ENCODE measurements at places on chromosomes 7 and 10.

DNA sequence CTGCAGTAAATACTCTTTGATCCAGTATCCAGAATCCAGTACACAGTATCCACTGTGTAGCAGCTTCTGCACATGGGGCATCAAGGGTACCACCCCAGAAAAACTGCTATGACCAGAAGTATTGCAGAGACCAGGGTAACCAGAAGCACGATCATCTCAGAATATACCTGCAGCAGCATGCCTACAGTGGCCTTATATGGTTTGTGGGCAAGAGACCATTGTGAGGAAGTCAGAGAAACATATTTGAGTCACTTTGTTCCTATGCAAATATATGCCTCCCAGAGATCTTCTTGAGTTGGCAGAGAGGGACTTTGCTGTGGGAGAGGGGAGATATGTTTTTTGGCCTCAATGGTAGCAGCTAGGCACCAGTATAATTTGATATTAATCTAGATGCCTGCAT, 206.4 kb upstream of the LRRTM3 start:
- DNase-seq = no peak

- DNase-seq = no peak
Observed at GRCh38 chr7:98678215-98678614, 61.1 kb downstream of the NPTX2 start.

GRCh38 chr10:123854498-123854897, 37.1 kb downstream of the CPXM2 start:
- DNase-seq = no peak

DNA sequence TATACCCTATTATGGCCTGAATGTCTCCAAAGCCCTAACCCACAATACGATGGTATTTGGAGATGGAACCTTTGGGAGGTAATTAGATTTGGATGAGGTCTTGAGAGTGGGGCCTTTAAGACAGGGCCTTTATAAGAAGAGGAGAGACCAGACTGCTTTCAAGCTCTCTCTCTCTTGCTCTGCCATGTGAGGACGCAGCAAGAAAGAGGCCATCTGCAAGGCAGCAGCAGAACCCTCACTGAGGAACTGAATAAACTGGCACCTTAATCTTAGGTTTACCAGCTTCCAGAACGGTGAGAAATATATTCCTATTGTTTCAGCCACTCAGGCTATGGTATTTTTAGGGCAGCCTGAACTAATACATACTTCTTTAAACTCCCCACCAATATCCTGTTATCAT, 2.0 kb upstream of the GNAI1 start:
- no peak for DNase-seq

DNA sequence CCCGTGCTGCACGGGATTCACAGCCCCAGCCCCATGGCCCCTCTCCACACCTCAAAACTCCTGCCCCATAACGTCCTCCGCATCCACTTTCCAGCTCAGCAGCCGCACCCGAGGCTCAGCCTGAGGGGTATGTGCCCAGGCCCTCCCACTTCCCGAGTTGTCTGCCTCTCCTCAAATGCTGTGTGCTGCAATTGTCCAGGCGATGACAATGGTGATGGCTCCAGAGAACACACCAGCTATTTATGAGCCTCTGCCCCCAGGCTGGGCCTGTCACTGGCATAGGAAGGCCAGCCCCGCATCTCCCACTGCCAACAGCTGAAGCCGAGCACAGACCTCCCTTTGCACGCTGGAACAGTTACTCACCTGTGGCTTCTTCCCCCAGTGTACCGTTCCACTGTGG, 2.4 kb upstream of the LDB3 start:
- no peak for DNase-seq

GRCh38 chr10:114869520-114869892, 47.9 kb downstream of the FHIP2A start:
- DNase-seq = no peak

DNA sequence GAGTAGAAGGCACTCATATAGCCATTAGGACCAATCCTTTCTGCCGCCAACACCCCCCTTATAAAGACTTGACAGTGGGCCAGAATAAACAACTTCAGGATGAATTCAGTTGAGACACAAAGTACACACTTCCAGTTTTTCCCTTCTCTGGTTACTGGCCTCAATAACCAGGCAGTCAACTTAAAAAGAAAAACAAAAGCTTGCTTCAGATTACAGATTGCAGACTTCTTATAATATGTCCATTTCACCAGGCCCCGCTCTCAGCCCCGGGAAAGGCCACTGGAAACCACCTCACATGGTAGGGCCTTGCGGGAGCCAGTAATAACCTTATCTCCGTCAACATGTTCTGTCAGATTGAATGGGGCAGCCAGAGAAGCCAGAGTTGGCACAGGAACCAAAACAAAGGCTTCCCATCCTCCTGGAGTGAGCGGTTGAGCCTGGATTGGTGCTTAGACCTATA, 108.8 kb downstream of the EGFR start:
- DNase-seq = no peak

DNA sequence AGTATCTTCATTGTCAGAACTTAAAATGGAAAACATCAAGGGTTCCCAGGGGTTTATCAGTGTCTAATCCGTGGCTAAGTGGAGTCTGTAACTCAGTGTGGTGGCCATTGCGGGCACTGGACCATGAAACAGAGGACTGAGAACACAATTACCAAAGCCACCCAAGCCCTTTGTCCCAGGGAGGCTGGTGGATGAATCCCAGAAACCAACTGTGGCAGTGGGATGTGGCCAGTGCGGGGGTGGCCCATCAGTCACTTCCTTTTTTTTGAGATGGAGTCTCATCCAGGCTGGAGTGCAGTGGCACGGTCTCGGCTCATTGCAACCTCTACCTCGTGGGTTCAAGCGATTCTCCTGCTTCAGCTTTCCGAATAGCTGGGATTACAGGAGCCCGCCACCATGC, 61.8 kb downstream of the TACC2 start:
- DNase-seq = no peak

DNA sequence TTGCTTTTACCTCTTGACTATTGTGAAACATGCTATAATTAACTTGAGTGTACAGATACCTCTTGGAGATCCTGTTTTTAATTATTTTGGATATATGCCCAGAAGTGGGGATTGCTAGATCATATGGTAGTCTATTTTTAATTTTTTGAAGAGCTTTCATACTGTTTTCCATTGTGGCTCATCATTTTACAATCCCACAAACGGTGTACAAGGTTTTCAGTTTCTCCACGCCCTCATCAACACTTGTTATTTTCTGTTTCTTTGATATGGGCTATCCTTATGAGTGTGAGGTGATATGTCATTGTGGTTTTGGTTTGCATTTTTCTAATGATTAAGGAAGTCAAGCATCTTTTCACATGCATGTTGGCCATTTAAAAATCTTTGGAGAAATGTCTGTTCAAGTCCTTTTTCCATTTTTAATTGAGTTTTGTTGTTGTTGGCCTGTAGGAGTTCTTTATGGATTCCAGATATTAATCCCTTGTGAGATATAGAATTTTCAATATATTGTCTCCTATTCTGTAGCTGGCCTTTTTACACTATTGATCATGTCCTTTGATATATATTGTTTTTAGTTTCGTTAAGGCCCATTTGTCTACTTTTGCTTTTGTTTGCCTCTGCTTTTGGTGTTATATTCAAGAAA, 7.5 kb downstream of the AGK start:
- no peak for DNase-seq
